ENCODE measurements at places on chromosomes 5 and 9. TPM values are rescaled to one million over a fixed set of nuclear protein-coding genes. Genes with fewer than 3 reads are reported as not detected.
A peak's percentile ranks its signal among the peaks of the same experiment; 100 is the strongest.

GRCh38 chr9:93111001-93111370 lies 15.0 kb downstream of the CARD19 start:
- no peaks in the 10 kb centered on the region for H3K27me3 ChIP-seq
- no peaks in the 10 kb centered on the region for H3K4me1 ChIP-seq
- no peak overlapping the region for H3K27ac ChIP-seq
- H3K4me3 ChIP-seq: no peak overlapping the region

GRCh38 chr5:77133061-77133758 lies 46.1 kb upstream of the ZBED3 start:
- no peaks in the 10 kb centered on the region for H3K36me3 ChIP-seq
- peak; percentile 64 for DNase-seq
- H3K27ac ChIP-seq: no peak overlapping the region
- H3K4me1 ChIP-seq: peaks cover 12% of the 10 kb centered on the region
- H3K4me3 ChIP-seq: no peak overlapping the region

DNA sequence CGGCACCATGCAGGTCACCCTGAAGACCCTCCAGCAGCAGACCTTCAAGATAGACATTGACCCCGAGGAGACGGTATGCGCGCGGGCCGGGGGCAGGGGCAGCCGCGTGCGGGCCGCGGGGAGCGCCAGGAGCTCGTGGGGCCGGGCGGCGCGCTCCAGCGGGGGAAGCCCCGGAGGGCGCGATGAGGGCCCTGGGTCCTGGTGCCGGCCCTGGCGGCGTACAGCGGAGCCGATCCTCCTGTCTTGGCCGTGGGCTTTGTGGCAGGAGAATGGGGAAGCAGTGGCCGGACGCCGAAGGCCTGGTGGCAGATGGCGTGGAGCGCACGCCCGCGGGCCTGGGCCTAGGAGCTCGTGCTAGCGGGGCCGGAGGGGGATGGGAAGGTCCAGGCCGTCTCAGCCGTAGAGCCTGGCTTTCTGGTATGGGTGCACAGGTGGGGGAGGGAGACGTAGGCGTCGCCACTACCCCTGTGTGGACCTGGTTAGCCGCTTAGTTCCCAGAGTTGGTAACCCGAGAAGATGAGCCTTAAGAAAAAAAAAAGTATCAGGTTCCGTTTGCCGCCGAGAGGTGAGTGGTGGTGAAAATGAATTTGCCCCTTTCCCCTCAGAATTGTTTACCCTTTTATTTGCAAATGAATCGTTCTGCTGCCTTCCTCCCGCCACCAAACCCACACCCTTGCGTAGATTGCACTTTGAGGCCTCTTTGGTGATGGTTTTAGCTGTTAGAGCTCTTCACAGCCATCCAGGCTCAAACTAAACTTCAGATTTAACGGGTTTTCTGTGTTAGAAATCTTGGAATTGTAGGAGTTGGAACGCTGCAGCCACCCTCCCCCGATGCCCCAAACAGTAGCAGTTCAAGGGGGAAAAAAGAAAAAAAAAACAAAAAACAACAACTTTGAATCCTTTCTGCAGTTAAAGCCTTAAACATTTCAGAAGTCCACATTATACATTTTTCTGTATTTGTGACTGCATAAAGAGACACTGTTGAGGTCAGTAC lies 841 bp downstream of the RAD23B start:
- peak; percentile 10 for DNase-seq
- H3K4me1 ChIP-seq: peaks cover 31% of the 10 kb centered on the region
- no peaks in the 10 kb centered on the region for H3K27me3 ChIP-seq

Gene TNFSF8
- total RNA-seq: 5.8 TPM

DNA sequence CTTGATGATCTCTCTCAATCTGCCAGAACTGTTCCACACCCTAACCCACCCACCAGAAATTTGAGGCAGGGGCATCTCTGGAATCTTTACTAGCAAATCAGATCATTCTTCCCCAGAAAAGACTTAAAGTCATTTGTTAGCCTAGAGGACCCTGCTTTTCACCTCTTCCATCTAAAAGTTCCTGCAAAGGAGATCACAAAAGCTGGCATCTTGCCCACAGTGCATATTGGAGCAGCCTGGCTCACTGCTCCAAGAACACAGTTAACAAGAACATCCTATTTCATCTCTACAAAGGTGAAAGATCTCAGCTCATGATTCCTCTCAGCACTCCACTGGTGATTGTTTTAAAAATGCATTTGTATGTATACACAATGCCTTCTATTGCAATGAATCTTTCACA lies 36.3 kb downstream of the GABRP start:
- H3K4me1 ChIP-seq: no peaks in the 10 kb centered on the region
- H3K36me3 ChIP-seq: no peaks in the 10 kb centered on the region
- no peak for DNase-seq
- H3K4me3 ChIP-seq: no peak overlapping the region

Gene NEK6
- 43.6 TPM for total RNA-seq

DNA sequence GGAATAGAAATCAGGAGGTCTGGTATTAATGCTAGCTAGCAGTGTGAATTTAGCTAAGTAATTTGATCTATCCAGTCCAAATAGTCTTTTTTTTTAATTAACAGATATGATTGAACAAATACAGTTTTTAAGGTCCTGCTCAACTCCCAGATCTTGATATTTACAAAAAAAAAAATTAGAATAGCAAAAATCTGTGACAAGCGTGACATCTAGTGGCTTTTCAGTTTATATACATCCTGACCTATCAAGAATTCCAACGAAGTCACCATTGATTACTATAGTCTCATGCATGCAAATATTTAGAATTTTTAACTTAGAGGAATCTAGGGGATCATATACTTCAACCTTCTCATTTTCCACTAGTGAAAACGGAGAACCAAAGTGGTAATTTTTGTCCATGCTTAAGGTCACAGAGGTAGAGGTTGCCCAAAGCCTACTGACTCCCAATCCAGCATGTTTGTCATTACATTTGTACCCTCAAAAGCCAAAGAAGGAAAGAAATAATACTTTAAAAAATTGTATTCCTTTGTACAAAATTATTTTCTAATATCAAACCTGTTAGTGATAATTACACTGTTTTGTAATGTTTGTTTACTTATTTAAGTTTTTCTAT lies 17.6 kb upstream of the TARS1 start:
- H3K4me1 ChIP-seq: no peaks in the 10 kb centered on the region
- no peak overlapping the region for H3K4me3 ChIP-seq
- no peak overlapping the region for H3K27ac ChIP-seq

DNA sequence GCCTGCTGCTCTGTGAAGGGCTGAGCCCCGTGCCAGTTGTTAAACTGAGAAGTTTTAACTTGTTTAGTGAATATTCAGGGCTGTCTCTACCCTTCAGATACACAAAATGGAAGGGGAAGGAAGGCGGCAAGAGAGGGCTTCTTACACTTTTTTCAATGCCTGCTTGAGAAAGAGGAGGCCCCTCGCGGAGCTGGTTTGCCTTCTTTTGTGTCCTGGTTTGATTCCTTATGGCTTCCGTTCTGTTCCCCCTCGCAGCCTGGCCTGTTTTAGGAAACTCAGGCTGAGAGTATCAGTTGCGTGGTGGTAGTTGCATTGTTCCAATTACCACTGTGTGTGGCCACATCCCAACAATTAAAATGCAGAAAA lies 1.0 kb downstream of the FAM53C start:
- DNase-seq: no peak
- peak overlapping the region; percentile 97 for H3K27ac ChIP-seq
- peaks cover 18% of the 10 kb centered on the region for H3K4me1 ChIP-seq
- H3K36me3 ChIP-seq: peaks cover 1% of the 10 kb centered on the region

DNA sequence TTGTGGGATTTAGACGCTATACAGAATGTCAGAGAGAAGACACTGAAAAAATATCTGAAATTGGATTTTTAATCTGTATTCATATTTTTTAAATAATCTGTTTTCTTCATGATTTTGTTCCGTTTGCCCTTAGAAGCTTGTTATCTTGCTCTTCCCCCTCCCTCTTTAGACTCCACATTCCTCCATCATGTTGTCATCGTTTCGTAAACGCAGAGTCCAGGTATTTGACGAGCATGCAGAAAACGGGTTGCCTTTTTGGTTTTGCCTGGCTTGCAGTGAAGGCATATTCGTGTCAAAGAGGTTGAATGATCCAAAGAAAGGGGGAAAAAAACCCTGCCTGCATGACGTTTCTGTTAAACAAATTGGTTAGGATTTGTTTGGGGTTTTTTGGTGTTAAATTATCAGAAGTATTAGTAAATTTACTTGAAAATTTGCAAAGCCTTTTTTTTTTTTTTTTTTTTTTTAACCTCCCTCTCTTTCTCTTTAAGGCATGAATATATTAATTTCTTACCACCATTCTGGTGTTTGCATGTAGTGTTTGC lies 2.9 kb downstream of the SPTAN1 start:
- peak overlapping the region; percentile 97 for H3K4me3 ChIP-seq
- peaks cover 79% of the 10 kb centered on the region for H3K4me1 ChIP-seq
- no peaks in the 10 kb centered on the region for H3K27me3 ChIP-seq
- no peaks in the 10 kb centered on the region for H3K36me3 ChIP-seq

Gene ADRB2
- total RNA-seq: 3.7 TPM

Gene NDUFB6
- 24.1 TPM for total RNA-seq

- H3K36me3 ChIP-seq: no peaks in the 10 kb centered on the region
- H3K4me3 ChIP-seq: no peak overlapping the region
- no peak for DNase-seq
- H3K27ac ChIP-seq: no peak overlapping the region
- no peaks in the 10 kb centered on the region for H3K4me1 ChIP-seq
Measured at GRCh38 chr5:133494923-133495246, 117.5 kb downstream of the FSTL4 start.

DNA sequence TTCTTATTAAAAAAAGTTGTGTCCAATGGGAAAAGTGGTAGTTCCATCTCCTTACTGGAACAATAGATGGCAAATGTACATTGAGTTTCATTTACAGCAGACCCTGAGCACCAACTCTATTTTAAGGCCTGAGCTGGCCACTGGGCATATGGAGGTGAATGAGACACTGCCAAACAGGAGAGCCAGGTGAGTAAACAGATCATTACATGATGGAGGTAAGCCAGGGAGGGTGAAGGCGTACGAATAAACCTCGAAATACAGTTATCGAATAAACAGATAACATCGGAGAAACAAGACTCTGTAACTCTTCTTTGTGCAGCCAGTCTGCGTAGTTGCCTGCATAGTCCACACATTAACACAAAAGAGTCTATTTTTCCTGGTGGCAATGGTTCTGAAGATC lies 446.4 kb upstream of the KLF4 start:
- H3K27ac ChIP-seq: no peak overlapping the region
- DNase-seq: no peak
- no peaks in the 10 kb centered on the region for H3K36me3 ChIP-seq
- H3K27me3 ChIP-seq: no peaks in the 10 kb centered on the region
- no peaks in the 10 kb centered on the region for H3K4me1 ChIP-seq

DNA sequence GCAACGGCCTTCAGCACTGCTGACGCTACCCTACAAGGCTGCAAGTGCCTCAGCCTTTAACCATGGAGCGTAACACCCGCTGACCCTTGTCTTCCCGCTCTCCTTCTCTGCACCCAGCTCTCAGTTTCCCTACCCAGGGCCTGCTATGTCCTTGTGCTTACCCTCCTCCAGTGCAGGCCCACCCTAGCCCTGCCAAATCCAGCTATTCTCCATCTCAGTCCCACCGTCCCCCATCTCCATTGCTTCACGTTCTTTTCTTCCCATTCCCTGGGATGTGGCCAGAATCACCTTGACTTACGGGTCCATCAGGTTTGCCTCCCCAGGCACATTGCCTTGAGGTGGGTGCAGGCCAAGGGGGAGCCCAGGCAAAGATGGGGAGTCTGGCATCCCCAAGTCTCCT lies 91.2 kb downstream of the PAX5 start:
- no peak overlapping the region for H3K27ac ChIP-seq
- no peak overlapping the region for H3K4me3 ChIP-seq
- no peaks in the 10 kb centered on the region for H3K27me3 ChIP-seq
- H3K4me1 ChIP-seq: no peaks in the 10 kb centered on the region

GRCh38 chr9:97759581-97760288 lies 62.6 kb upstream of the XPA start:
- H3K4me1 ChIP-seq: no peaks in the 10 kb centered on the region
- H3K27me3 ChIP-seq: no peaks in the 10 kb centered on the region
- H3K36me3 ChIP-seq: no peaks in the 10 kb centered on the region
- H3K4me3 ChIP-seq: no peak overlapping the region
- no peak overlapping the region for H3K27ac ChIP-seq

DNA sequence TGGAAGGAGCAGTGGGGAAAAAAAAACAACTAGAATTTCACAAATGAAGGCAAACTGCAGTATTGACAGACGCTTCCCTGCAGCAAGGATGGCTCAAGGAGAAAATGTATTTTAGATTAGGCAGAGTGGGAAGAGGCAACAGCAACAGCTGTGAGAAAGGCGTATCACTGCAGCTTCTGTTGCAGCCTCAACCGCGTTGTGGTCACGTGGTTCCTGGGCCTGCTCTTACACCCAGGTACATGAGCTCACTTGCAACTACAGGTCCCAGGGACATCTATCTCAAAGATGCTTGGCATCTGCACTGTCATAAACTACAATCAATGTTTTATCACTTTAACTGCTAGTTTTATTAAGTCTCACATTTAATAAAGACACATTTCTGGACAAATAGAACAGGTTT lies 36.0 kb upstream of the GOLM1 start:
- no peaks in the 10 kb centered on the region for H3K27me3 ChIP-seq
- no peaks in the 10 kb centered on the region for H3K4me1 ChIP-seq
- no peak overlapping the region for H3K27ac ChIP-seq
- H3K36me3 ChIP-seq: no peaks in the 10 kb centered on the region
- DNase-seq: no peak
- H3K4me3 ChIP-seq: no peak overlapping the region

DNA sequence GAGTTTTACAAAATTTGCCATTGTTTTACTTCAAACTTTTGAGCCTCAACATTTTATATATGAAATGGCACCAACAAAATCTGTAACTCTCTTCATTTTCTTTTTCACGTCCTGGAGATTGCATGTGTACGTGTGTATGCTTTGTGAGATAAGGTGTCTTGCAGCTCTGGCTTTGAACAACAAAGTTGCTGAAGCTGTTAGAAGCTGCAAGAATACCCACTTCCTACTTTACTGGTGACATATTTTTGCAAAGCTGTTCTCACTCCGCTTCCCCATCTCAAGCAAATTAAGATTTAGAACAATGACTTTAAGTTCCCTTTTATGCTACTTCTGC lies 41.8 kb downstream of the FYB1 start:
- no peak overlapping the region for H3K27ac ChIP-seq
- no peak overlapping the region for H3K4me3 ChIP-seq
- no peaks in the 10 kb centered on the region for H3K4me1 ChIP-seq
- DNase-seq: no peak
- no peaks in the 10 kb centered on the region for H3K27me3 ChIP-seq
- no peaks in the 10 kb centered on the region for H3K36me3 ChIP-seq

DNA sequence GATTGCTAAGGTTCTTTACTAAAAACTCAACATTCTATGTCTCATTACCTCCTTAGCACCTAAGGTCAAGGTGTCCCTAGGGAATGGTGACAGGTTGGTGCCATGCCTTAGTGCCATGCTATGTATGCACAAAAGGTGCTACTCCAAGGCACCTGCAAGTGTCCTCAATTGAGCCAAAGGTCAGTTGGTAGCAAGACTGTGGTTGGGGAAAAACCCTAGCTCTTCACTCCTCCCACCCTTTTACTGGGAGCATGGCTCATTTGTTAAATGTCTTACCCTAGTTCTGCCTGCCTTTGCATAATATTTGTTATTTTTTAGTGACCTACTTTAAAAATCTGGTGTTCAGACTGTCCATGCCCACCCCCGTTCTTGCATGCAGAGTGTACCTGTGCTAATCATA lies 17.0 kb downstream of the ACO1 start:
- H3K4me3 ChIP-seq: no peak overlapping the region
- no peak overlapping the region for H3K27ac ChIP-seq
- DNase-seq: no peak
- H3K27me3 ChIP-seq: no peaks in the 10 kb centered on the region
- no peaks in the 10 kb centered on the region for H3K4me1 ChIP-seq
- H3K36me3 ChIP-seq: peaks cover 6% of the 10 kb centered on the region

GRCh38 chr5:136193322-136193935 lies 467 bp upstream of the SMIM32 start:
- no peak overlapping the region for H3K27ac ChIP-seq
- no peak for DNase-seq
- peaks cover 29% of the 10 kb centered on the region for H3K4me1 ChIP-seq
- H3K27me3 ChIP-seq: no peaks in the 10 kb centered on the region
- peak overlapping the region; percentile 58 for H3K4me3 ChIP-seq
